ENCODE measurements at places on chromosomes 16 and 17.
A peak's percentile ranks its signal among the peaks of the same experiment; 100 is the strongest.

GRCh38 chr17:37648555-37648954, 5.3 kb upstream of the DDX52 start:
- DNase-seq: no peak

DNA sequence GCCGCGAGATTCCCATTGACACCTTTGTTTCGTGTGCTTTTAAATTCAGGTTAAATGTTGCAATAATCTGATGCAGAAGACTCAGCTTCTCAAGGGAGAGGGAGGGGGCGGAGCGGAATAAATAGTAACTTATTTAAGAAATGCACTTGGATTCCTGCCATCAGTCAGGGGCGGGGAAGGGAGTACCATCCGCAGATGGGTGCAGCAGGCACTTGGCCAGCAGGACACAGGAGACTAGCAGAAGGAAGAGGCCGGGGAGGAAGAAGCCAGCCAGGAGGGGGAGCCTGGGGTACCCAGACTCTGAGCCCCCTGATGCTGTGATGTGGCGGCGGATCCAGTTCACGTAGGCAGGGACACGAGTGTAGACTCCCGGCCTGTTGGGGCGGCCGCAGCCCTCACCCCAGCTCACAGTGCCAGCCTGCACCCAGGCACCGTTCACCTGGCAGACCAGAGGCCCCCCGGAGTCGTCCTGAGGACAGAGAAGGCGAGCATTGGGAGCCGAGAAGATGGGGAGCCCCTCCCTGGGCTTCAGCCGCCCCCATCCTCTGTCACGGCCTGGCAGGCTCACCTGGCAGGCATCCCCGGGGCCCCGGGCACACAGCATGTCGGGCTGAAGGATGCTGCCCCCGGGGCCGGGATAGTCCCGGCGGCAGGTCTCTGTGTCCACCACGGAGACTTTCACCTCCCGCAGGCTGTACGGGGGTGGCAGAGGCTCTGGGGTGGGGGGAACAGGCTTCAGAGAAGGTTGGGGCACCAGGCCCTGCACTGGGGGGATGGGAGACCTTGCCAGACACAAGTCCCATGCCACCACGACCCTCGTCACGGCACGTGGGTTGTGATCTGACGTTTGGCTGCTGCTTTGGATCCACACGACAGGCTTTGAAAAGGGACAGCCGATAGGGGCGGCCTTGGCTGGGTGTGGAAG, 3.2 kb downstream of the TPSG1 start:
- DNase-seq: no peak

DNA sequence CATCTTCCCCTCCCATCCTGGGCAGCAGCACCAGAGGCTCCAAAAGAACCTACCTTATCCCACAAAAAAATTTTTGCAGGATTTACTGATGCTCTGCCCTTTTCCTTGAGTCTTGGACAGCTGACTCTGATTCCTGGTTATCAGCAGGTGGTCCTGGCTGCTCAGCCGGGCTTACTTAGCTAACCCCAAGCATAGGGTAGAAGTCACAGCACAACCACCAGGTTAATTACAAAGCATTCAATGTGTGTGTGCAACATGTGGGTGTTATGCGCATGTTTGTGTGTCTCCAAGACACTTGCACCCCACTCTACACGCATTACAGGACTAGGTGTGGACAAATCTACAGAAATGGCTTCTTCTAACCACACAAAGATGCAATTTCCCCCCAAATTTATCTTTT, 36.3 kb downstream of the PECAM1 start:
- no peak for DNase-seq

DNA sequence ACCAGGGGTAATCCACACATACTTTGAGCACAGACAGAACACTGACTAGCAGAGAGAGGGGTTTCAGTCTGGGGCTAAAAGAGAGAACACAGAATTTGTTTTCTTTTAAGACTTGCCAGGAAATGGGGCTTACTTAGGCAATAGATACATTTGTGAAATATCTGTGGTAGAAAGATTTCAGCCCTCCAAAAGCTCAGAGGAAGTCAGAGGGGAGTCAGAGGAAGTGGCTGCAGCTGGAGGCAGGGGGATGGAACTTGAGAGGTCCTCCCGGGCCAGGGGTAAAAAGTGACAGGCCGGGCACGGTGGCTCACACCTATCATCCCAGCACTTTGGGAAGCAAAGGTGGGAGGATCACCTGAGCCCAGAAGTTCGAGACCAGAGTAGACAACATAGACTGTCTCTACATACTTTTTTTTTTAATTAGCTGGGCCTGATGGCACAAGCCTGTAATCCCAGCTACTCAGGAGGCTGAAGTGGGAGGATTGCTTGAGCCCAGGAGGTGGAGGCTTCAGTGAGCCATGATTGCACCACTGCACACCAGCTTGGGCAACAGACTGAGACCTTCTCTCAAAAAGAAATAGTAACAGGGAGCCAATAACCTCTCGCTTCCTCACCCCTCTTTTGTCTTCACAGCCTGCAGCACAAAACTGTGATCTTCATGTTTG, 49.9 kb downstream of the NLRC5 start:
- DNase-seq: no peak

GRCh38 chr16:22317625-22318024, 20.4 kb downstream of the POLR3E start:
- DNase-seq: no peak

DNA sequence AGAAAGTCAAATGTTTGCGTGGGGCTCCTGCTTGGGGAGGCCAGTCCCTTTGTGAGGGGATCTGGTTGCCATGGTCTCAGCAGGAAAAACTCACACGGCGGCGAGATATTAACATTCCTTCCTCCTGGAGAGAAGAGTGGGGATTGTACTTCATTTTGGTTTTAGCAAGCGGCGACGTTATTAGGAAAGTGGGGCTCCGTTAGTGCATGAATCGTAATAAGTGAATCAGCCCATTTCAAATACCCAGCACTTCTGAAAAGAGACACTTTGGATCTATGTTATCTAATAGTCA, 41.6 kb upstream of the METRNL start:
- DNase-seq: no peak

- DNase-seq: no peak
Observed at GRCh38 chr16:55832425-55832772, 497 bp downstream of the CES1 start.

DNA sequence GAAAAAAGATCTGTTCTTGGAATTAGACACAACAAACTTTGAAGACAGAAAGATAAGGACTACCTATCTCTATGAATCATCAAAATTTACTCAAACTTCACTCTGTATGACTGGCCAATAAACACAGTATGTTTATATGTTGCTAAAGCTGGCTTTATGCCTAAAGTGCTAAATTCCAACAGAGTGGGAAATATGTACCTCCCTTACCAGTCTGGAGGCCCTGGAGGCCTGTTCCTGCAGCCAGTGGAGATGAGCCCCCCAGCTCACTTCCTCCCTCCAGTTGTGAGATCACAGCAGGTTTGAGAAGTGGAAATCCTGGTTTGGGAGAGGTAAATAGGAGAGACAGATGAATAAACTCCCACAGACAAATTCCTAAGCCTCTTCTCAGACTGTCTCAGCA, 9.0 kb downstream of the ZNF23 start:
- no peak for DNase-seq

- no peak for DNase-seq
Observed at GRCh38 chr16:7381671-7382070, 49.0 kb downstream of the RBFOX1 start.

DNA sequence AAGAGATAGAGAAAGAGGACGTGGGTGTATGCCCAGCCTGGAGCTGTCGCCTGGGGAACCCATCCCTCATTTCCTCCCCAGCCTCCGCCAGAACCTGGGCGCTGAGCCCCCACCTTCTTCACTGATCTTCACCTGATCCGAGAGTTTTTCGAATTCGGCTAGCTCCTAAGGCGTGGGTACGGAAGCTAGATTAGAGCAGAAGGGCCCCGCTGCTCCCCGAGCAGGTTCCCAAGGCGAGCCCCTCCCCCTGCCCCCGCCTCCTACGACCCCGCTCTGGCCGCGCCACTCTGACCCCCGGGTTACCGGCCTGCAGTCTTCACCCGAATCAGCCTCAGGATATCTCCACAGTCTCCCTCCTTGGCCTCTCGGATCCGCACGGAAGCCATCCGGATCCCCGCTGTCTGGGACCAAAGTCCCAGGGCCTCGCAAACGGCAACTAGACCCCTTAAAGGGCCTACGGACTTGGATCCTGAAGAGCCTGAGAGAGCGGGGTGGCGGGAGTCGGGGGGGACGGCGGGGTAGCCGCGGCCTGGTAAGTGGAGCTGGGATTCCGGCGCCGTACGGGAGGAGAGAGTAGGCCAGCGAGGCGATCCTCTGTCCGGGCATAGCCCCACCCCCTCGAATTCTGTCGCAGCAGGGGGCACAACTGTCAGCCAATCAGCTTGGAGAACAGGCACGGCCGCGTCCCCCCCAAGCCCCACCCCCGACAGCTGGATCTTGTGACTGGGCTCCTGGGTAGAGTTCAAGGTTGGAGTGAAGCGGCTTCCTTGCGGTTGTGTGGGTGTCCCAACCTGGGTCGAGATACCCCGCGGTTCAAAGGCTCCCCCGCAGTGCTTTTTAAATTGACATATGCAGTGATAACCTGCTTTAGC, at the start of gene SAT2:
TSS of gene SAT2 (minus strand) at position 572 of the 872 bp plus-strand sequence. CDS start at position 386, 186 bp downstream.
- DNase-seq: peak; percentile 96

- no peak for DNase-seq
Observed at GRCh38 chr16:73016488-73016830, 31.5 kb downstream of the ZFHX3 start.

- DNase-seq: peak; percentile 86
Observed at GRCh38 chr16:10828851-10829366, 10.3 kb upstream of the TVP23A start.

- DNase-seq: no peak
Observed at GRCh38 chr17:8056976-8057625, 18.2 kb downstream of the ALOX15B start.

GRCh38 chr17:68318103-68318991, 27.1 kb downstream of the ARSG start:
- no peak for DNase-seq

DNA sequence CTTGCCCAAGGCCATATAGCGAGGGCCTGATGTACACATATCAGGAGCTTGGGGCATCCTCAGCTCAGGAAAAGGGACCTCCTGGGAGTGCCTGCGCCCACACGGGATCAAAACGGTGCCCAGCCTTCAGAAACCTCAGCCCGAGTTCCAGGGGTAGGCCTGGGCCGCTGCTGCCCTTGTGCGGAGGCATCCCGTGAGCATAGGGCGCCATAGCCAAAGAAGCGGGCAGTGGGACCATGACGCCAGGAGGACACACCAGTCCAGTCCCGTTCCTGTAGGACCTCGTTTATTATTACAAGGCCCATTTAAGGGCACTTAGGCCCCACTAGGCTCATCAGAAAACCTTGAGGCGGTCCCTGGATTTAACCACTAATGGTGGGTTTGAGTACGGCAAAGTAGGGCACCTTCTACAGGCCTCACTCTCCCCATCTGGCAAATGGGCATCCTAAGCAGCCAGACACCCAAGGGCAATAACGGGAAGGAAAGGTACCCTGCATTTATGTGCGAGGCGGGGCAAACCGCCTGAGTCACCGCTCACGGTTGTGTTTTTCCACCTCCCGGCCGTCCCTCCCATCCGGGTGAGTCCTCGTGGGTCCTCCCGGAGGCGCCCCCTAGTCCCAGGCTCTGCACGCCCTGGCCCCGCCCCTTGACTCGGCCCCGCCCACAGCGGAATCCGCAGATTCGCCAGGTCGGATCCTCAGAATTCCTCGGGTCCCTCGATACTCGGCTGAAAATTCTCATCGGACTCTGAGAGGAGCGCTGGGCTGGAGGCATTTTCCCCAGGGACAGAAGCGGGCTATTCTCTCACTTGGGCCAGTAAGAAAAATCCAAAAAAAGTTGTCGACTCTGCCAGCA, 726 bp upstream of the SETD1A start:
- peak; percentile 70 for DNase-seq

GRCh38 chr17:48993951-48994350, 3.2 kb upstream of the IGF2BP1 start:
- DNase-seq: no peak

DNA sequence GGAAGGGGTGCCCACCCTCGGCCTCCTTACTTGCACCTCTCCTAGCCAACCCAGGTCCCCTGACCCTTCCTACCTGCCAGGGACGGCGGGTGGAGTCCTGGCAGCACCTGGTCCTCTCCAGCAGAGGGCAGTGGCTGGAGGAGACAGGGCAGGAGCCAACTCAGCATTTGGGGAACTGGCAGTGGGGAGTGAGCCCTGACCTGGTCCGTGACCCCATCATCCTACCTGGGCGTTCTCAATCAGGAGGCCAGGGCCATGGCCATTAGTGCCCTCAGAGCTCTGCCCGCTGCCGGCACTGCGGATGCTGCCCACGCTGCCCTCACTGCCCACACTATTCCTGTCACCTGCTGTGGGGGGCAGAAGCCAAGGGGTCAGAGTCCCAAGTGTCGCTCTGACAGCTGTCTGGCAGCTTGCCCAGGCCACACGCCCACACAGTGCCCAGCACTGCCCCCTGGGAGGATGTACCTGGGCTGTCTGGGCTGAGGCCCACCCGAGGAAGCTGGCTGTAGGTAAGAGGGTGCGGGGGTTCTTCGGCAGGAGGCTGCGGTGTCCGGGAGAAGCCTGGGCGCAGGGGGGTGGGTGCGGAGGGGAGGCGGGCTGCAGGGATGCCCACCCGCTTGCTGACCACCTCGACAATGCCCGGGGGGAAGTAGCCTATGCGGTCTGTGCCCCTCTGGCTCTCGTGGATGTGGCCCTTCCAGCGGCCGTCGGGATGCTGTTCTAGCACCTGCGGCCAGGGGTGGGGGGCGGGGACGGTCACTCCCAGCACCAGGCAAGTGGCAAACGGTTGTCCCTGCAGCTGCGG, 10.8 kb downstream of the CASKIN2 start:
- DNase-seq: no peak

GRCh38 chr16:87358250-87358649, 25.3 kb downstream of the FBXO31 start:
- no peak for DNase-seq

DNA sequence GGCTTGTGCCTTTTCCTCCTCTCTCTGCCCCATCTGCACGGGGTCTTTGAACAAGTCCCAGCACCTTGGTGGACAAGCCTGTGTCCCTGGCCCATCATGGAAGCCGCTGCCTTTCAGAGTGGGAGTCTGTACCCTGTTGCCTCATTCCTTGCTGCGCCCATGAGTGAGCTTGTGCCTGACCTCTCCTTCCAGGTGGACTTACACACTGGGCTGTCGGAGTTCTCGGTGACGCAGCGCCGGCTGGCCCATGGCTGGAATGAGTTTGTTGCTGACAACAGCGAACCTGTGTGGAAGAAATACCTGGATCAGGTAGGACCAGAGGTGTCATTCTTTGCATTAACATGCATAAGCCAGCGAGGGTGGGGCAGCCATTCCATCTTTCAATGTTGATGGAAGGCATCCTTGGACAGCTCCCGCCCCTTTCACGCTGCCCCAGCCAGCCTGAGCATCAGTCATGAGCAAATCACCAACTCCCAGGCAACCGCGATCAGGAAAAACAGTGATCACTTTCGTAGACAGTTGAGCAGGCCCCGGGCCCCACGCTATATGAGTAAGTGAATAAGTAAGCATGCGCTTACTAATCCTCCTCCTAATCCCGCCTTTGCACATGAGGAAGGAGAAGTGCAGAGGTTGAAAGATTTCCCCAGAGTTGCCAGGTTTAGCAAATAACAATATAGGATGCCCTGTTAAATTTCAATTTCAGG, 36.8 kb downstream of the ATP2C2 start:
- no peak for DNase-seq
